HFFc6 (cell line): ENCODE measurements at places on chromosomes 5 and 9.

GRCh38 chr9:36110434-36110833 is 26.1 kb upstream of the GLIPR2 start:
- no peak for DNase-seq

GRCh38 chr5:3980156-3980555 is 384.5 kb downstream of the IRX1 start:
- no peak for DNase-seq

DNA sequence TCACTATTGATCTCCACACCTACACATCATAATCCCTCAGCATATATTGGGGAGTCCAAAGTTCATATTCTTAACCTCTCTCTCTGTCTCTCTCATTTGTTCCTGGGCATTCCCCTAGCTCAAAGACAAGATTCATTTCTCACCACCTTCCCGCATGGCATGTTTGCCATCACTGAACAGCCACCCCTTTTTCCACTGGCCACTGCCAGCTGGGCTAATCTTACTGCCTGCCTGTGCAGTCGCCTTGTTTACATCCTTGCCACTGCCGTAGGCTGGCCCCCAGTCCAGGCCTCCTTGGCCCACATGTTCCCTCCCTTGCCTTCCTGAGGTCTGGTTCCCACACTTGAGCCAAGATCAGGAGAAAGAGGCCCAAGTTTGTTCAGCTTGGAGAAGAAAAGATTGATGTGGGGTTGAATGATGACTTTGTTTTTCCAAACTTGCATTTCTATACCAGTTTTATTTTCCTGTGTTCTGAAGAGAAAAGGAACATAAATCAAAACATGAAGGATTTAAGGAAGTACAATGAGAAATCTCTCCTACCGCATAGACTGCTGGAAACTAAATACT is 80.2 kb downstream of the PLAC8L1 start:
- no peak for DNase-seq

DNA sequence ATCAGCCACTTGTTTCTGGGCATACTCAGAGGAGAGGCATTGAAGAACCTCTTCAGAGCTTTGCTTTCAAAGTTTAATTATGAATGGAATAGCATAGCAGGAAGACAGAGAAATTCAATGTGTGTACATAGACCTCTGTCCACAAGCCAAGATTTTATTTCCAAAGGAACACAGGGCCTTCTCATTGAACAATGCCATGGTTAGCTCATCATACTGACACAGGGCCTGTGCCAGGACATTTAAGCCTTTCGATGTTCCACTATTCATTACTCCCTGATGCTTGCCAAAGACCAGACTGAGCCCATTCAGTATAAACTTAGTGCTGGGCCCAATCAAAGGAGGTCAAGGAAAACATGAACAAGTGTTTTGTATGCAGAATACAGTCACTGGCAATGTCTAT is 280.8 kb downstream of the FBXL17 start:
- DNase-seq, result no peak

DNA sequence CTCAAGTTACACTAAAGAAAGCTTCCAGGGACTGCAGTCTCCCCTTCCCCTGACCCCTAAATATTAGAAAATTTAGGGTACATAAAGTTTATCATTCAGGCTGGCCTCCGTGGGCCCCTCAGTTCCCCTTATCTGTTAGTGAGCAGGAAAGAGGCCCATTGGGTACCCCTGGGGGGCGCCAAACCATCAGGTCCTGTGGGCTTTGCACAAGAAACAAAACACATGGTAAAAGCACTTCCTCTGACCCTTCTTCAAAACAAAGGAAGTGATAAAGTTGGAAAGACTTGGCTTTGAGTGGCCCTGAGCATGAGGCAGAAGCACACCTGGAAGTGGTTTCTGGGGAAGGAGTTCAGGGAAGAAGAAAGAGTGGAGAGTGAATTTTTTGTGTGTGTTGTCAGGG is 213.0 kb downstream of the SMARCA2 start:
- DNase-seq, result no peak

DNA sequence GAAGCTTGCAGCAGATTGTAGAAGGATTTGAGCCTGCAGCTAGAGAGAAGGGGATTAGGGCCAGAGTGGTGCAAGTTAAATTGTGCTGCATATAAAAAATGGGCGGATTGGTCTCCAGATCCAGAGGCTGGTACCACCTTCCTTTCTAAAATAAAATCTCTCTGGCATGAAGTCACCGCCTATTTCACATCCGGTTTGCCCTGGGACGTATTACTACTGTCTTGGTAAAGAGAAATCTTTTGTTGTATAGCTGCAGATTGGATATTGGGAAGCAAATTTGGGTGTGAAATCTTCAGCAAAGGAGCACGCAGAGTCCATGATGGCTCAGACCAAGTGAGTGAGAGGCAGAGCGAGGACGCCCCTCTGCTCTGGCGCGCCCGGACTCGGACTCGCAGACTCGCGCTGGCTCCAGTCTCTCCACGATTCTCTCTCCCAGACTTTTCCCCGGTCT is at the start of gene GABRA1:
Gene GABRA1 (plus strand): TSS at position 180 of the 451 bp plus-strand sequence. CDS start 2,691 bp downstream, outside the sequence.
- no peak for DNase-seq

- no peak for DNase-seq
Observed at GRCh38 chr5:45225571-45226031, 416.9 kb downstream of the MRPS30 start.

- DNase-seq, result no peak
Observed at GRCh38 chr9:130213911-130214761, 41.9 kb downstream of the NCS1 start.
